ENCODE measurements at places on chromosomes 2 and 18.
A peak's percentile ranks its signal among the peaks of the same experiment; 100 is the strongest.

GRCh38 chr2:172914341-172915008 lies 161.2 kb upstream of the MAP3K20 start:
- DNase-seq: no peak

- no peak for DNase-seq
These were observed 80.9 kb downstream of the CABYR start for GRCh38 chr18:24219561-24220317.

GRCh38 chr2:20188851-20189250 lies 36.1 kb downstream of the SDC1 start:
- DNase-seq: no peak

- DNase-seq: no peak
These were observed 126.1 kb downstream of the TCF4 start for GRCh38 chr18:55461848-55462247.

DNA sequence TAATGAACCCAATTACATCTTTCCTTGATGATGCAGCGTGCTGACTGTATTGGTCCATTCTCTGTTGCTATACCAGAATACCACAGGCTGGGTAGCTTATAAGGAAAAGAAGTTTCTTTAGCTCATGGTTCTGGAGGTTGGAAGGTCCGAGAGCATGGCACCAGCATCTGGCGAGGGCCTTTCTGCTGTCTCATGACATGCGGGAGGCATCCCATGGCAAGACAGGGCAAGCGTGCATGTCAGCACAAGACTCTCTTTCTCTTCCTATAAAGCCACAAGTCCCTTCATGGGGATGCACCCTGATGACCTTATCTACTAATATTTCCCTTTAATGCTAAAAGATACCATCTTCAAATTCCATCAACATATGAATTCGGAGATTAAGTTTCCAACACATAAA lies 122.8 kb upstream of the FHL2 start:
- DNase-seq: no peak

- DNase-seq: no peak
These were observed 832.8 kb downstream of the RNF144A start for GRCh38 chr2:7749895-7750559.

DNA sequence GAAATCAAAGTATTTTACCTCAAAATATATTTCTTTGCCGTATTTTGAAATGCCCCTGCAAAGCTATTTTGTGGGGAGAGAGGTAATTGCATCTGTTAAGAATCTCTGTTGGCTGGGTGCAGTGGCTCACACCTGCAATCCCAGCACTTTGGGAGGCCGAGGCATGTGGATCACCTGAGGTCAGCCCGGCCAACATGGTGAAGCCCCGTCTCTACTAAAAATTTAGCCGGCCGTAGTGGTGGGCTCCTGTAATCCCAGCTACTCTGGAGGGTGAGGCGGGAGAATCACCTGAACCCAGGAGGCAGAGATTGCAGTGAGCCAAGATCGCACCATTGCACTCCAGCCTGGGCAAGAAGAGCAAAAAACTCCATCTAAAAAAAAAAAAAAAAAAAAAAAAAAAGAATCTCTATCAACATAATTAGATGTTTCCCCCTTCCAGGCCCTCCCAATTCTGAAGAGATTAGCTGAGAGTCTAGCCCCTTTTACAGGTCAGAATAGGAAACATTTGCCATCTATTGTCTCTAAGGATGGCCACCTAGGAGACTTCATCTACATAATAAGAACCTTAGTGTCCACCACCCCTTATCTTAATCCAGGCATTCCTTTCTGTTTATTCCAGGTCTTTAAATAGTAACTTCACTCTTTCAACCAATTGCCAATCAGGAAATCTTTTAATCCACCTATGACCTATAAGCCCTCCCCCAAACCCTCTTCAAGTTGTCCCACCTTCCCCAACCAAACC lies 3.5 kb upstream of the TRAPPC8 start:
- no peak for DNase-seq

DNA sequence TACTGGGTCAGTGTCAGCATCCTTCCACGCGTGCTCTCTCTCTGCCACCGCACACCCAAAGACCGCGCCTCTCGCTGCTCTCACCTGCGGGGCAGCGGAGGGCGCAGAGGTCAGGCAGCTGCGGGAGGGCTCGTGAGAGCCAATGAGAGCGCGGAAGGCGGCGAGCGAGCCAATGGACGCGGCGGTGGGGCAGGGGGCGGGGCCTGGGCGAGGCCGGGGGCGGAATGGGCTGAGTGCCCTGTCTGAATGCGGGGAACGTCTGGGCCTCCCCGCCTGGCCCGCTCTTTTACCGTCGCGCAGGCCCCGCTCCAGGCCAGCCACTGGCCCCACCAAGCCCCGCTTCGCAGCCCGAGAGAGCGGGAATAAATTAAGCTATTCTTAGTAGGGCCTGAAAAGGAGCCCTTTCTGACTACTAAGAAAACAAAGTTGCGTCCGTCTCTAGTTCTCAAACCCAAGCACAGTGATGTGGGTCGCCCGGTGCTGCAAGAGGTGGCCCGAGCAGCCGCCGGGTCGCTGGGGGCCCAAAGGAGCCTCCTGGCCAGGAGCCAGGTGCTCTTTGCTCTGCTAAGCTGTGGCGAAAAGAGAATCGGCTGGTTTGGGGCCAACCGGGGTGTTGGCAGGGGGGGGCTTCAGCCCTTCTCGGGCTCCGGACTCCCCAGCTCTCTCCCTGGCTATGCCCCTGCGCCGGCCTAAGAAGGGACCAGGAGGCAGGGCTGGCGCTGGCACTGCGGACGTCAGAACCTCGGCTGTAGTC lies 81.1 kb upstream of the GLI2 start:
- no peak for DNase-seq

GRCh38 chr2:72893594-72894319 lies 6.5 kb downstream of the SPR start:
- peak; percentile 36 for DNase-seq

DNA sequence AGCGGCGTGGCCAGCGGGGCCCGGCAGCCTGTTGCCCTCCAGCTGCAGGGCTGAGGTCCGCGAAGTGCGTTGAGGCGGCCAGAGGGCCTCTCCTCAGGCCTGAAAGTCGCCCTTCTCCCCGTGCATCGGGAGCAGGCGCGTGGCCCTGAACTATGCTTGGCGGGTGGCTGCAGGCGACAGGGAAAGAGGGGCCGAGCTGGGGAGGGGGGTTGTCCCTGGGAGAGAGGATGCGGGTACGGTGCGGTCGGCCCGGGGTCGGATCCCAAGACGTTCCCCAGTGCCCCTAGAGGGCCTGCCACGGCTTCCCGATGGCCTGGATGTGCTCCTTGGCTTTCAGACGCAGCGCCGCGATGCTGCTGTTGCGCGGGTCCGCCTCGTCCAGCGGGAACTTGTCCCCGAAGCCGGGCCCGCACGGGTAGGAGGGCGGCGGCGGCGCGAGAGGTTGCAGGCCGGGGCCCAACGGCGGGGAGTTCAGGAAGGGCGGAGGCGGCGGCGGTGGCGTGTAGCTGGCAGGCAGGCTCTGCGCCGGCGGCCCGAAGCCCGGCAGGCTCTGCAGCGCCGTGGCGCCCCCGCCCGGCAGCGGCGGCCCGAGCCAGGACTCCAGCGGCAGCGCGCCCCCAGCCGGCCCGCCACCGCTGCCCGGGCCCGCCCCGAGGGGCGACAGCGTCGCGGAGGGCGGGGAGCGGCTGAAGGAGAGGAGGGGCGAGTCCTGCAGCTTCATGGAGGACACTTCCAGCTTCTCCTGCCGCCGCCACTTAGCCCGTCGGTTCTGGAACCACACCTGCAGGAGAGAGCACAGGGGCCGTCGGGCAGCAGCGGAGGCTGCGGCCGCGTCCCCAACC lies 4.3 kb downstream of the RAX start:
- no peak for DNase-seq

GRCh38 chr2:120886534-120887319 lies 151.1 kb downstream of the GLI2 start:
- no peak for DNase-seq

GRCh38 chr2:66041902-66042657 lies 392.8 kb upstream of the MEIS1 start:
- DNase-seq: no peak

DNA sequence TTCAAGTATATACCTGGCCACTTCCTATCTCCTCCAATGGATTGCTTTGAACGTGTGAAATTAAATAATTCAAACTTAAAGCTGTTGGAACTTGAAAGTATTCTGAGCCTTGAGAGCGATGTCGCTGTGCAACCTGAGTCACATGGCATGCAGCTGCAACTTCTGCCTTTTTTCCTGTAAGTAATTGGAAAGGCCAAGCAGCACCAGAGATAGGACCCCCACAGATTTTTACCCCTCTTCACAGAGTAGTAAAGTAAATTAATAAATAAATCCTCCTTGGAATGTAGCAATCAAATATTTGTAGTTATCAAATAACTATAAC lies 3.2 kb upstream of the RNF149 start:
- DNase-seq: no peak

- DNase-seq: no peak
These were observed 67.8 kb upstream of the ARL4C start for GRCh38 chr2:234564699-234565098.

DNA sequence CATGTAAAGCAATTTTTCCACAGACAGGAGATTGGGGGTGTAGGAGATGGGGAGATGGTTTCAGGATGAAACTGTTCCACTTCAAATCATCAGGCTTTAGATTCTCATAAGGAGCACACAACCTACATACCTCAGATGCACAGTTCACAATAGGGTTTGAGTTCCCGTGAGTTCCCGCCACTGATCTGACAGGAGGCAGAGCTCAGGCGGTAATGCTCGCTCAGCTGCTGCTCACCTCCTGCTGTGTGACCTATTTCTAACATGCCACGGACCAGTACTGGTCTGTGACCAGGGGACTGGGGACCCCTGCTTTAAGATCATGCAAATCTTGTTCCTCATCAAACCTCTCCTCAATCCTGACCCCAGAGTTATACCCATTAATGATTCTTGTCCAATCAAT lies 70.1 kb downstream of the RPE start:
- no peak for DNase-seq

GRCh38 chr2:101204400-101205115 lies 48.1 kb upstream of the CNOT11 start:
- no peak for DNase-seq

GRCh38 chr2:20434588-20435294 lies 12.1 kb upstream of the RHOB start:
- DNase-seq: no peak

GRCh38 chr18:37393221-37393827 lies 172.3 kb downstream of the CELF4 start:
- DNase-seq: no peak

- no peak for DNase-seq
These were observed 1.9 kb upstream of the ST3GAL5 start for GRCh38 chr2:85890522-85891176.

DNA sequence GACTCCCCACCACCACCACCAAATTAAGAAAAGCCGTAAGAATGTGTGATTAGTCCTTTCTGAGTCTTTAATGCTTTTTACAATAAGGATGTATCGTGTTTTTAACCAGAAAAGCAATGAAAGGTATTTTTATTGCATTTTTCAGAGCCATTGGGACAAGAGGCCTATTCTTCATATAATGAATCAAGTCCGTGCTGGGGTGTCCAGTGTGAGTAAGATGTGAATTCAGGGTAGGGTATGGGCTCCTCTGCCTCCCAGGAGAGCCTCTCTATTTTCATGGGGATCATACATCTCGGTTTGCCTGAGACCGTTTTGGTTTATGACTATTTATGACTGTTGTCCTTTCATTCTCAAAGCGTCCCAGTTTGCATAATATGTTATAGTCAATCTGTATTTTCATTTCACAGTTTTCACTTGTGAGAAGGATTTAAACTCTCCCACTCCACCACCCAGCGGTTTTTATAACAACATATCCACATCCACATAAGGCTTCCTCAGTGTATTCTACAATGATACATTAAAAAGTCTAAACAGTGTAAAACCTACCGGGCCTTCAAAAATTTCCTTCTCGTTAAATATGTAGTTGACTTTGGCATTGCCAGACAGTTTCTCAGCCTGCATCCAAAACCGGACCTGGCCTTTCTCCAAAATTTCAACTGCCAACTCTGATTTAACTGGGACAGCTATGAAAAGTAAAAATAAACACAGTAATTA lies 80.8 kb upstream of the LPIN2 start:
- DNase-seq: no peak

DNA sequence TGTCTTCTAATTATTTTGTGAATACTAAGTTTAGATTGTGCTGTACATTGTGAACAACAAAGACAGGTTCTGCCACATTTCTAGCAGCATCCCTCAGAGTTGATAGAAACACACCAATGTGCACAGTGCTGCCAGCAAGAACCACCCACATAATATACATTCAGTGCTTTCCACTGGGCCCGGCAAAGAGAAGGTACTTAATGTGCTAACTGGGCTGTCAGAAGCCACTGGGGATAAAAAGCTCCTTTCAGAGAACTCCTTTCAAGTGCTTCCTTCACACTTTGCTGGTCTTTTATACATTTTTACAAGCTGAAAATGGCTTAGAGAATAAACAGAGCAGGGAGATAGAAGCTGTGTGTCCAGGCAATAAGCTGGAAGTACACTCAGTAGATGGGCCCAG lies 58.0 kb upstream of the CAPN13 start:
- DNase-seq: no peak

GRCh38 chr2:29726976-29727375 lies 194.4 kb downstream of the ALK start:
- DNase-seq: no peak

DNA sequence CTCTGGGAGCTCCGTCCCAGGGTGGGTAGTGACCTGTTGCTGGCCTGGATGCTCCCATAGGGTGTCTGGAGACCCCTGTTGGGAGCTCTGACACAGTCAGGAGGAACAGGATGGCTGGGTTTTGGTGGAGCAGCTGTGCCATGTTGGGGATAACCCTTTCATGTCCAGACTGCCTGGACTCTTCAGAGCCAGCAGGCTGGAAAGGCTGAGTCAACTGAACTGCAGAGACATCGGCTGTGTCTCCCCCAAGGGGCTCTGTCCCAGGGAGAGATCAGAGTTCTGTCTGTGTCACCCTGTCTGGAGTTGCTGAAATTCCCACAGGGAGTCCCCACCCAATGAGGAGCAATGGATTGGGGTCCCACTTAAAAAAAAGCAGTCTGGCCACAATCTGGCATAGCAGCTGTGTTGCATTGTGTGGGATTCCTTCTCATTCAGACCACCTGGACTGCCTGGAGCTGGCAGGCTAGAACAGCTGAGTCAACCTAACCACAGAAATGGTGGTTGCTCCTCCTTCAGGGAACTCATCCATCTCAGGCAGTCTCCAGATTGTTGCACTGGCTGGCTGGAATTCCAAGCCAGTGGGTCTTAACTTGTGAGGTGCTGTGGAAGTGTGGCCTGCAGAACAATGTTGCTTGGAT lies 37.2 kb downstream of the AGPS start:
- no peak for DNase-seq

GRCh38 chr2:156901373-156902031 lies 356.0 kb upstream of the GALNT5 start:
- no peak for DNase-seq

- no peak for DNase-seq
These were observed 52.0 kb upstream of the TRIM43 start for GRCh38 chr2:95539836-95540235.

All from AML-193 (cell line).